ENCODE measurements at places on chromosomes 11 and 22. TPM values are rescaled to one million over a fixed set of nuclear protein-coding genes. Genes with fewer than 3 reads are reported as not detected.

DNA sequence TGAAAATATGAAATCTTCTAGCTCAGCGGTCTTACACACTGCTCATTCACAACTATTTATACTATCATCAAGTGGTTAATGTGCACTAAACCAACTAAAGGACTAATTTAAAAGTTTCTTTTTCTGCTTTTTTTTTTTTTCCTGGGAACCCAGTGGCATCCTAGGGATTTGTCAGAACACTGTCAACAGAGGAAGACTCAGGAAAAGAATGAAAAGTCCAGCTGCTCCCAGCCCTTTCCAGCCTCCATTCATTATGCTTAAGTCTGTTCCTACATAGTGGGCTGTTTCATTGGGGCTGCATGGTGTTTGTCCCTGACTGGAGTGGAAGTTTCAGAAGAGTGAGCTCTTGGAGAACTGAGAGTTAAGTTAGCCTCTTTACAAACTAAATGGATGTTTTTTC, 391.1 kb downstream of the AASDHPPT start:
- no peak for DNase-seq

DNA sequence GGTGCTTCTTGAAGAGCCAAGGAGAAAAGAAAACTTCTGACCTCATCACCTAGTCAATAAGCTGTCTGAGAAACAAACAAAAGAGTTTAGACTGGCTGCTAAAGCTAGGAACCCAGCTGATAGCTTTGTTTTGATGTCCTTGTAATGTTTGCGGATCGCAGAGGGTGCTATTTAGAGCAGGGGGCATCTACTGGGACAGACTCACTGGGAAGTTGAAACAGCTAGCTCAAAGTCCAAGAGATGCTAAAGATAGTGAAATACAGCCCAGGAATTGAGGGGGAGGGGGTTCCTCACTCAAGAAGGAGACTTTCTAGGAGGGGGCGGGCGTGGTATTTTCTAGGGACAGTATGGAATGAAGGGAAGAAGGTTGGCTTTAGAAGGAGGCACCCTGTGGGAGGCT, 18.9 kb downstream of the ZBTB16 start:
- DNase-seq: no peak

GRCh38 chr11:86138958-86139357, 70.1 kb upstream of the PICALM start:
- DNase-seq: no peak

DNA sequence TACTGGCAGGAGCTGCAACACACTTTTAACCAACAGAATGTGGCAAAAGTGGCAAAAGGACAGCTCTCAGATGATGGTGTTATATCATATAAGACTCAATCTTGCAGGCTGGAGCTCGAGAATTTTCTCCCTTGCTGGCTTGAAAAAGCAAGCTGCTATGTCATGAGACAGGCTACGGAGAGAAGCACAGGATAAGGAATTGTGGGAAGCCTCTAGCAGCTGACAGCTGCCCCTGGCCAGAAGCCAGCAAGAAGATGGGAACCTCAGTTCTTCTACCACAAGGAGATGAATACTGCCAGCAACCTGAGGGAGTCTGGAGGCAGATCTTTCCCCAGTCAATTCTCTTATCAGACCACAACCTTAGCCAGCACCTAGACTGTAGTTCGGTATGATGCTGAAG, 24.6 kb downstream of the FXYD6 start:
- DNase-seq: no peak

The SEC14L2 gene
- total RNA-seq: 2.9 TPM
